Naive B cell (primary cell): ENCODE measurements at places on chromosomes 1 and 21.

- DNase-seq: no peak
These were observed 467.5 kb upstream of the CXADR start for GRCh38 chr21:17045214-17045853.

GRCh38 chr21:45615145-45615711 lies 28.3 kb upstream of the PCBP3 start:
- DNase-seq: peak; percentile 63

- no peak for DNase-seq
These were observed 99.4 kb downstream of the CRYAA start for GRCh38 chr21:43268086-43268803.

DNA sequence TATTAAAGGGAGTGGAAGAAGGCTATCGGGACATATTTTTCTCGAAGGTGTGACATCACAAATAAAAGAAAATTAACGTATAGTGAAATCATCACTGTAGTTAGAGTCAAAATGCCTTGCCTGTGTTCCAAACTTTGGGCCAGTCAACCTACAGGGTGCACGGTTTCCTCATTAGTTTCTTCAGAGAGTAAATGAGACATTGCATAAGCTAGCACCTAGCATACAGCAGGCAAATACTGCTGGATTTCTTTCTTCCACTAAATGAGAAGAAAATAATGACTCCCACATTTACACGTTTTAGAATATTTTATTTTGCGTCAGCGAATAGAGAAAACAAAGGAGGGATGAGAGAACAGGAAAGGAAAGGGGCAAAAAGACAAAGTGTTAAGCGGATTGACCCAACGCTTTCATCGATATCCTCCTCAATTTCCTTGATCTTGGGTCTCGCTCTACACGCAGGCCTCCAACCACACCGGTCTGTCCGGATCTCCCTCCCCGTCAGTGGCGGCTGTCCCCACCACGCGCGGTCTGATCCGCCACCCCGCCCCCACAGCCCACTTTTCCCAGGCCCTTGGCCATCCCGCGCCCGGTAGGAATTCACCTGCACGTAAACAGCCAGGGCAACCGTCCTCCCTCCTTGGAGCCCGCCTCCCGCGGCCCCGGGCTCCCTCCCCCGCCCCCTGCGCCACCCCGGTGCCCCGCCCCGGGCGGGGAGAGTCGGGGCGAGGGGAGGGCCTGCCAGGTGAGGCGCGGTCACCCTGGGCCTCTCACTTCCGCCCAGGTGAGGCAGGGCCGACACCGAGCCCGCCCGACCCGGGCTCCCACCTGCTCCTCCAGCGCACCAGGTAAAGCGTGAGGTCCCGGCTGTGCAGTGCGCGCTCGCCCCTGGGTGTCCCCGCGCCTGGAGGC lies at the start of gene PATJ:
PATJ (plus strand) TSS at position 770 of the 909 bp plus-strand sequence. CDS start 20,413 bp downstream, outside the sequence.
- peak; percentile 63 for DNase-seq

GRCh38 chr21:24259241-24259640 lies 1348.0 kb downstream of the MRPL39 start:
- no peak for DNase-seq

- DNase-seq: no peak
These were observed 1.4 kb downstream of the NCF2 start for GRCh38 chr1:183588827-183589226.

- no peak for DNase-seq
These were observed 141.4 kb downstream of the NR5A2 start for GRCh38 chr1:200168926-200169325.

DNA sequence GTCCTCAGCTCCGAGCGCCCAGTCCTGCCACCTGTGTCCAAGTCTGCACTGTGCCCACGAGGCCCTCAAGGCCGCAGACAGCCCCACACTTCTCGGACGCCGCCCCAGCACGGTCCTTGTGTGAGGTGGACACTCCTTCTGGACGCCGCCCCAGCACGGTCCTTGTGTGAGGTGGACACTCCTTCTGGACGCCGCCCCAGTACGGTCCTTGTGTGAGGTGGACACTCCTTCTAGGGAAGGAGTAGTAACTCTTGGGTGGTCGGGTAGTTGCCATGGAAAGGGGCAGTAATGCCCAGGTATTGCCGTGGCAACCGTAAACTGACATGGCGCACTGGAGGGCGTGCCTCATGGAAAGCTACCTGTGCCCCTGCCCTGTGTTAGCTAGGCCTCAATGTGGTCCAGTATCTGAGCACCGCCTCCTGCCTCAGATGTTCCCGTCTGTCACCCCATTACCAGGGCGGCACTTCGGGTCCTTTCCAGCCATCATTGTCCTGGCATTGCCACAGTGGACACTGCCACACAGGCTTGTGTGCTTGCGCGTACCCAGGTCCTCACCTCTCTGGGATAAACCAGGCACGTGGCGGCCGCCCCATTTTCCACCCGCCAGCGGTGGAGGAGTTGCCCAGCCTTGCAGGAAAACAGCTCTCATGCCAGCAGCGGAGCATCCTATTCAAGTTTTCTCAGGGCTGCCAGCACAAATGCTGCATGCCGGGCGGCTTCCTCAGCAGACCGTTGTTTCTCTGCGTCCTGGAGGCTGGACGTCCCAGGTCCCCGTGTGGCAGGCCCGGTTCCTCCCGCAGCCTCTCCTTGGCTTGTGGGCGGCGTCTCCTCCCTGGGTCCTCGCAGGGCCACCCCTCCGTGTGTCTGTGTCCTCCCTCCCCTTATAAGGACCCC lies 40.8 kb upstream of the POFUT2 start:
- no peak for DNase-seq

DNA sequence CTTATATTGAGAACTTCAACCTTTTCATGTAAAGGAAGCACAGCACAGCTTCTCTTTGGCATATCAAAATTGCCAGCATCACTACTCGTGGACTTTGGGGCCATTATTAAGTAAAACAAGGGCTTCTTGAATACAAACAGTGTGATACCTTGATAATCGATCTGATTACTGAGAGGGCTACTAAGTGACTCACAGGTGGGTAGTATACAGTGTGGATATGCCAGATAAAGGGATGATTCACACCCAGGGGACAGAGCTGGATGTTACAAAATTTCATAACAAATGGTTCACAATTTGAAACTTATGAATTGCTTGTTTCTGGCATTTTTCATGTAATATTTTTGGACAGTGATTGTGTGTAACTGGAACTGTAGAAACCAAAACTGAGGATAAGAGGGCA lies 15.4 kb downstream of the HDAC1 start:
- no peak for DNase-seq

DNA sequence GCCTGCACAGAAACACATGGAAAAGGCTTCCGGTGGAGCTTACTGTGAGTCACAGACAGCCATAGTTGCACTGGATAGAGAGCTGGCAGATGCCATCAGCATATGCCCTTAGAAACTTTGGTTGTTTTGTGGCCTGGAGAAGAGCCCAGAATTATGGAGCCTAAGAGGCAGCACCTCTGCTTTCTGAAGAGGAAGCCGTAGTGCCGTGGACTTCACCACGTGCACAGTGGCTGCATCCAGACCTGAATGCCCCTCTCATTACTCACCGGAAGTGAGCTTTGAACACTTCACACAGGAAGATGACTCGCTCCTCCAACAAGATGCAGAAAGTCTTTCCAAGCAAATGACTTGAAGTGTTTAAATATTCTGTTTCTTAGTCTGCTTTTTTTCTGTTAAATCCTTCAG lies 28.4 kb downstream of the JUN start:
- DNase-seq: no peak

DNA sequence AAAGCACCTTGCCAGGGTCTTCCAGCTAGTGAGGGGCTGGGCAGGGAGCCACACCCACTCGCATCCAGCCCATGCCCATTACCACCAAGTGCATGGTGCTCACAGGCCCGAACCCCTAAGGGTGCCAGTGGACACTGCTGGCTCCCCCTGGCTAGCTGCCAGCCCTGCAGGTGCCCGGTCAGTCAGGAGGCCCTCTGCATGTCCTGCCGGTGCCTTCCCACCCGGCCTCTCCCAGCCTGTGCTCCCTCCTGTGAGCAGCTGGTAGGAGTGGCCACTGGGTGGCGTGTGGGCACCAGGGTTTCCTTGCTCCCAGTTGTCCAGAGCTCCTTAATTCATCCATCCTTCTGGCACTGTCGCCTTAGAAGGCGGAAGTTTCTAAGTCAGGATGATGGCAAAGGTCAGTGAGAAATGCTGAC lies 33.4 kb downstream of the QSOX1 start:
- DNase-seq: no peak

DNA sequence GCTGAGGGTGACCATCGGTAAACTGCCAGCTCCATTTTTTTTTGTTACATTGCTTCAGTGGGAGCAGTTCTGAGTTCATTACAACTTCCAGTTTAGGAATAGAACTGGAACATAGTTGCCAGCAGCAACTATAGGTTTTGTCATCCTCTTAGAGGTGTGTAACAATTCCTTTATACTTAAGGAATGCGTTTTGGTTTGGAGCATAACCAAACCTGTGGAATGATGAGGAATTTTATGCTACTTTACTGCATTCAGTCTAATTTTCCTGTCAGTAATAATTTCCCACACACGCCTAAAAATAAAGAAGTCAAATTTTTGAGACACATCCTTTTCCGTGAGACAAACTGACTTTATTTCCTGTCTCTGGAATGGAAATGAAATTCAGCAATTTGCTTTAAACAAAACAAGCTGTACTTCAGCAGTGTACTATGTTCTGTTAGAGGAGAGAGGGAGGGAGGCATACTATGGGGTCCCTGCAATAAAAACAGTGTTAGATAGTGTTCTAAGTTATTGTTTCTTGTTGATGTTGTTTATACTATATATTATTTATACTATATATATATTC lies 4.8 kb upstream of the AMPD1 start:
- DNase-seq: no peak
